AG04449 (cell line): ENCODE measurements at places on chromosomes 3 and 15.

GRCh38 chr3:50806806-50807205 is 132.1 kb downstream of the DOCK3 start:
- no peak for DNase-seq

DNA sequence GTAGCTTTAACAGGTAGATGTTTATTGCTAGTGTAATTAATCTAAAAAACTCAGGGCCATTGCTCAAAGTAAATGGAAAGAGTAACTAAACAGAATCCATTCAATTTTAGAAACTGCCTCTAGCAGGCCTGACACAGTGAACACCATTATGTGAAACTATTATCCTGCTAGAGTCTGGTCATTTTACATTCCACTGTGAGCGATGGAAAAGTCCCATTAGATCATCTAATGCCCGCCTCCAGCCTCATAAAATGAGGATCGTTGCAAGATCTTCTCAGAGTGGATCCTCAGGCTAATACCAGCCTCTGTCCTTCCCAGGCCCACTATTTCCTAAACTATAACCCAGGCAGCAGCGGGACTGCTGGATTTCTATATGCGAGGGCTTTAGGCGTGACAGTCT is 107.7 kb downstream of the WDR76 start:
- DNase-seq = no peak

DNA sequence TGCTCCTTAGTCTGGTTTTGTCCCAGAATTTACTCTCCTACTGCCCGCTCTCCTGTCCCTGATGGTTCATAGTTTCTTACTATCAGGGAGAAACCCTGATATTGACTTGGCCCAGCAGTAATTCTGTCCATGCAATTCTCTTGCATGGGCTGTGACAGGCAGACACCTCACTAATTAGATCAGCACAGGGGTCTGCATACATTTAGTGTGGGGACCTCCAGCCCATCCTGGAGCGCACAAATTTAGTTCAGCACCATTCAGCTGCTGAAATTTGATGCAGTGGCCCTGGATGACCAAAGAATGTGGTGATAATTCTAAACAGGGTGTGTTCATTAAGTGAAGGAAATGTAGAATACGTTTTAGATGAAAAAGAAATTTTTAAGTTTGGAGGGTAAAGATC is 555.5 kb upstream of the TBL1XR1 start:
- no peak for DNase-seq

GRCh38 chr15:45134682-45135604 is 5.1 kb downstream of the DUOX1 start:
- no peak for DNase-seq
